Chondrocyte (in vitro differentiated cells): ENCODE measurements at places on chromosomes 3 and 15. TPM values are rescaled to one million over a fixed set of nuclear protein-coding genes. Genes with fewer than 3 reads are reported as not detected.

RAB6B gene
- 16.2 to 29.6 TPM (median 25.7 TPM) in 3 replicates for total RNA-seq

MUC4 gene
- not detected in 3 replicates for total RNA-seq

ANKUB1 gene
- not detected in 3 replicates for total RNA-seq

AADAC gene
- not detected in 3 replicates for total RNA-seq

AMT gene
- total RNA-seq, result 4.8 to 6.1 TPM (median 6.0 TPM) in 3 replicates

CCR3 gene
- not detected in 3 replicates for total RNA-seq

FGD5 gene
- 0.22 to 0.46 TPM (median 0.28 TPM) in 3 replicates for total RNA-seq

CCRL2 gene
- total RNA-seq, result not detected in 3 replicates

CCR9 gene
- total RNA-seq, result not detected in 3 replicates

LSAMP gene
- total RNA-seq, result 1.1 to 1.8 TPM (median 1.4 TPM) in 3 replicates

SHISA5 gene
- 162 to 188 TPM (median 188 TPM) in 3 replicates for total RNA-seq

- H3K36me3 ChIP-seq, result no peaks in the 10 kb centered on the region
- no peak overlapping the region for H3K27ac ChIP-seq
- DNase-seq, result no peak
- H3K4me3 ChIP-seq, result no peak overlapping the region
- H3K4me1 ChIP-seq, result peaks cover 5% of the 10 kb centered on the region
Measured at GRCh38 chr3:120198305-120198878, 86.6 kb downstream of the GPR156 start.

GRCh38 chr3:137854533-137855261 is 90.6 kb downstream of the SOX14 start:
- DNase-seq, result no peak
- peaks cover 29% of the 10 kb centered on the region for H3K27me3 ChIP-seq

- H3K27ac ChIP-seq, result no peak overlapping the region
- H3K4me3 ChIP-seq, result no peak overlapping the region
- no peaks in the 10 kb centered on the region for H3K27me3 ChIP-seq
- no peak for DNase-seq
Measured at GRCh38 chr3:188416041-188416440, 262.1 kb downstream of the LPP start.

DNA sequence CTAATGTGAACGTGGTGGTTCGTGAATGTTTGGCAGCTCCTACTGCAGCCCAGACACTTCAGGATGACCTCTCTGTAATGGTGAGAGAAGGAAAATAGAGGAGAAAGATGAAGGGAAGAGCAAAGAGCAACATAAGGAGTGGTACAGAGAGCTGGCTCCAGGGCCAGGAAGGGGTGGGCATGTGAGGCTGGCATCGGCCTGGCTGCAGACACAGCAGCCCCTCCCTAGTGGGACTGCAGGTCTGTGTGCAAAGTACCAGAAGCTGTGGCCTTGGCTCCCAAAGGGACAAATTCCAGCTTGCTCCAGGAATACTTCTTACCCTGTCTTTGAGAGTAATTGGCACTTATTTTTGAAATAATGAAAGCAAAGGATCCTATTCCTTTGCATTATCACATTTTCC is 10.0 kb downstream of the FSTL1 start:
- no peak for DNase-seq
- H3K27me3 ChIP-seq, result no peaks in the 10 kb centered on the region
- H3K36me3 ChIP-seq, result peaks cover 27% of the 10 kb centered on the region
- peak overlapping the region; percentile 98 for H3K27ac ChIP-seq

DNA sequence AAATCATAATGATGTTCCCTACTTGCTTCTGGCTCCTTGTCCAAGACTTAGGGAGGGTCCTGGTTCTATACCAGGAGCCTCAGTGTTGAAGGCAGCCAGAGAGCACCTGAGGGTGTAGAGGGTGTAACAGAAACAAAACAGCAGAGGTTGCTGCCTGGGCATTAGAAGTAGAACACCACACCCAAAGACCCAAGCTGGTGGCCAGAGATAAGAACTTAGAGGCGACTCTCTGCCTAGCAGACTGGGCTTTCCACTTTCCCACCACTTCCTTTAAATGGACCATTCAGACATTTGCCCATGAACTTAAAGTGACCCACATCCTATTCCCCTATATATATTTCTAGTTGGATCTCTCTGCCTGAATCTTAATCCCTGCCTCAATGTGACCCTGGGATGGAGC is 189.8 kb downstream of the KLF13 start:
- H3K4me3 ChIP-seq, result no peak overlapping the region
- no peak overlapping the region for H3K27ac ChIP-seq
- peaks cover 3% of the 10 kb centered on the region for H3K27me3 ChIP-seq
- no peak for DNase-seq

- H3K4me1 ChIP-seq, result peaks cover 41% of the 10 kb centered on the region
- peak overlapping the region; percentile 97 for H3K27ac ChIP-seq
- no peaks in the 10 kb centered on the region for H3K27me3 ChIP-seq
- no peak for DNase-seq
- H3K4me3 ChIP-seq, result peak overlapping the region; percentile 91
Measured at GRCh38 chr15:85380812-85381642, 624 bp downstream of the AKAP13 start.

- H3K27me3 ChIP-seq, result no peaks in the 10 kb centered on the region
- peaks cover 9% of the 10 kb centered on the region for H3K4me1 ChIP-seq
- no peak overlapping the region for H3K27ac ChIP-seq
Measured at GRCh38 chr3:186870421-186871201, 28.1 kb downstream of the ADIPOQ start.

DNA sequence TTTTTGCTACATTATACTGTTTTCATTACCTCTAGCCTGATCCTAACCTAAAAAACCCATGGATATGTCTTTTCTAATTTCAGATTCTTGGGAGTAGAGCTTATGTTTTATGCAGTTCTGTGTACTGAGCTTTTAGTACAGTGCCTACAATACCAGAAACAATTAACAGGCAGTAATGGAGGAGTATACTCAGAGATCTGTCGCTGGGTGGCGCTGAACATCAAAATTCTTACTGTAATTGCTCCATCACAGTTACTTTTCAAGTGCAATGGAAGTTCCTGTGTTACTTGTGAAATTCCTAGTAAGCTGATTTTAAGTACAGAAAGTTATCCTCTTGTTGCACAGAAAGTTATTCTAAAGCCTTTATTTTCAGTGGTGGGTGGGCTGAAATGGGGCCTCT is 66.9 kb downstream of the RNF13 start:
- peaks cover 13% of the 10 kb centered on the region for H3K36me3 ChIP-seq
- H3K4me1 ChIP-seq, result peaks cover 5% of the 10 kb centered on the region
- no peak overlapping the region for H3K27ac ChIP-seq
- no peaks in the 10 kb centered on the region for H3K27me3 ChIP-seq

GRCh38 chr3:113736548-113737089 is 9.4 kb downstream of the NAA50 start:
- H3K4me3 ChIP-seq, result no peak overlapping the region
- no peak for DNase-seq
- H3K4me1 ChIP-seq, result peaks cover 40% of the 10 kb centered on the region
- H3K27ac ChIP-seq, result peak overlapping the region; percentile 60
- no peaks in the 10 kb centered on the region for H3K27me3 ChIP-seq
- H3K36me3 ChIP-seq, result no peaks in the 10 kb centered on the region

DNA sequence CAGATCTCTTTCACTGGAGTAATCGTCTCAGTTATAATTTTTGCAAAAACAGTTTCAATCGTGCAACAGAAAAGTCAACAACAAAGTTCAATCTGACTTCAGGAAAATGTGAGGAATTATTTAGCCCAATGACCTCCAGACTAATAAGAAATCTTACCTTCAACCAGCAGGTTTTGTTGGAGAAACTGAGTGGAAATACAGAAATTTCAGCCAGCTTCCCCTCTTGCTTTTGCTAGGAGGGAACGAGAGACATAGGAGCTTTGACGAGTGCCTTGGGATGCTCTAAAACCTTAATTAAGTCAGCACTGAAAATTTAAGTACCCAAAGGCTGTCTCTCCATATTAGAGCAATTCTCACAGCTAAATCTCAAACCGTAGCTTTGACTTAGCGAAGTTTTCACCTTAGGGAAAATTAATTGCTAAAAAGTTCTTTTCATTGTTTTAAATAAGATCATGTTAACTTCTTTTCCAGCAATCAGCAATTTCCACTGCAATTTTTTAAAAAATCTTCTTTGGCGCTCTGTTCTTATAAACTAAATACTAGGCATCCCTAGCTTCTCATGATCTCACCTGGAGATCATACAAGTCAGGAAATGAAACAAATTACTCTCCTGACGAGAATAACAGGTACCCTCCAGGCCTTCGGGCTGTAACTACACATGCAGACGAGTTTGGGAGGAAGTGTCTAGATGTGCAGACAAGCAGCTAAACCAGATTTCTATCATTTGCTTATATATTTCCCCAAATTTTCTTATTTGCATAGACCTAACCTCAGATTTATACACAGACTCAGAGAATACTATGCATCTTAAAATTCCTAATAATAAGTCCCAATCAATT is 250.2 kb downstream of the FAM43A start:
- no peak overlapping the region for H3K27ac ChIP-seq
- no peaks in the 10 kb centered on the region for H3K27me3 ChIP-seq
- no peak for DNase-seq
- no peak overlapping the region for H3K4me3 ChIP-seq
- H3K36me3 ChIP-seq, result peaks cover 1% of the 10 kb centered on the region

GRCh38 chr15:88246666-88247446 is 9.7 kb downstream of the NTRK3 start:
- no peaks in the 10 kb centered on the region for H3K4me1 ChIP-seq
- no peak overlapping the region for H3K27ac ChIP-seq
- peaks cover 22% of the 10 kb centered on the region for H3K27me3 ChIP-seq

DNA sequence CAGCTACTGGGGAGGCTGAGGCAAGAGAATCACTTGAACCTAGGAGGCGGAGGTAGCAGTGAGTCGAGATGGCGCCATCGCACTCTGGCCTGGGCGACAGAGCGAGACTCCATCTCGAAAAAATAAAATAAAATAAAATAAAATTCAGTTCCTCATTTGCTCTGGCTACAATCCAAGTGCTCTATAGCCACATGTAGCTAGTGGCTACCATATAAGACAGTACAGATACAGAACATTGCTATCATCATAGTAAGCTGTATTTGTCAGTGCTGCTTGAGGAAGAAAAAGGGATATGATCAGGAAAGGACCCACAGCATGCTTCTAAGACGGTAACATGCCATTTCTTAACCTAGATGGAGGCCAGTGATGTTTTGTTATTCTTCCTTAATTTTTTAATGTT is 88.7 kb upstream of the CDAN1 start:
- DNase-seq, result no peak
- H3K27ac ChIP-seq, result no peak overlapping the region
- peaks cover 9% of the 10 kb centered on the region for H3K4me1 ChIP-seq
- H3K27me3 ChIP-seq, result no peaks in the 10 kb centered on the region
- no peak overlapping the region for H3K4me3 ChIP-seq

GRCh38 chr15:29334544-29334943 is 64.9 kb upstream of the NSMCE3 start:
- no peak for DNase-seq
- peaks cover 4% of the 10 kb centered on the region for H3K27me3 ChIP-seq
- peaks cover 6% of the 10 kb centered on the region for H3K4me1 ChIP-seq
- H3K4me3 ChIP-seq, result no peak overlapping the region
- no peaks in the 10 kb centered on the region for H3K36me3 ChIP-seq
- H3K27ac ChIP-seq, result no peak overlapping the region

GRCh38 chr3:194682694-194683310 is 2.9 kb upstream of the FAM43A start:
- H3K4me1 ChIP-seq, result peaks cover 26% of the 10 kb centered on the region
- no peak for DNase-seq
- no peaks in the 10 kb centered on the region for H3K36me3 ChIP-seq
- no peak overlapping the region for H3K4me3 ChIP-seq
- peaks cover 3% of the 10 kb centered on the region for H3K27me3 ChIP-seq
- H3K27ac ChIP-seq, result peak overlapping the region; percentile 86

DNA sequence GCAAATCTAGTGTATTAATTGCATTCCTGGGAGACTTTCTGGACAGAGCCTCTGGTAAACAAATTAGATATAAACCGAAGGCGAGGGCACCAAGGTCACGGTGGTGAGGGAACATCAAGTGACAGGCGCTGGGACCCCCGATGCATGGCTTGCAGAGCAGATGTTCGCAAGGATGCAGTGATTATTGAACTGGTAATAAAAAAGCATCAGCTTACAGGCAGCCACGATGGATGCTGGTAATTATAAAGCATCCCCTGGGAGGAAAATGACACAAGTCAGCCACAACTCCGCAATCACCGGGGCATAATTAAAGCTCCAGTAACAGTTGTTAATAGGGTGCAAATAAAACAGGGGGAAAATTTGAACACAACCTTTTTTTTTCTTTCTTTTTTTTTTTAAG is 231.1 kb upstream of the DPH6 start:
- DNase-seq, result no peak
- no peaks in the 10 kb centered on the region for H3K27me3 ChIP-seq
- no peaks in the 10 kb centered on the region for H3K36me3 ChIP-seq
- H3K27ac ChIP-seq, result no peak overlapping the region
- no peak overlapping the region for H3K4me3 ChIP-seq

DNA sequence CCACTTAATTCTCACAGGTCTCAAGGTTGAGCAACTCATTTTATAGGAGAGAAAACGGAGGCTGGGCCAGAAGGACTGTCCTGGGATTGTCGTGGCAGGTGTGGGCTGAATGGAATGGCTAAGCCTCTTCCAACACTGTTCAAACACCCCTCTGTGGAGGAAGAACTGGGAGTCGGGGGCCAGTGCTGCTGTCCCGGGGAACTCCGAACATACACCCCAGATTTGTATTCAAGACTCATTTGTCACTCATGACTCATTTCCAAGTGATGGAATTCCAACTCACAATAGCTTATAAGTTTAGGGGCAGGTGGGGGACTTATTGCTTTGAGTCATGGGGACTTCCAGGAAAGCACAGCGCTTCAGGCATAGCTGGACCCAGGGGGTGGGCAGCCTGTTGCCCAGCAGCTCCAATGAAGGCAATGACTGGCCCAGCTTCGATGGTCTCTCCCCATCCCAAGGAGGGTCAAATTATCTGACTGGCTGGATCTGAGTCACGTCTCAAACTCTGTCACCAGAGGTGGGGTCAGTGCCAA is 72.5 kb downstream of the TM2D3 start:
- peaks cover 10% of the 10 kb centered on the region for H3K4me1 ChIP-seq
- DNase-seq, result no peak
- no peak overlapping the region for H3K4me3 ChIP-seq
- peaks cover 9% of the 10 kb centered on the region for H3K27me3 ChIP-seq
- H3K27ac ChIP-seq, result no peak overlapping the region
- H3K36me3 ChIP-seq, result no peaks in the 10 kb centered on the region

DNA sequence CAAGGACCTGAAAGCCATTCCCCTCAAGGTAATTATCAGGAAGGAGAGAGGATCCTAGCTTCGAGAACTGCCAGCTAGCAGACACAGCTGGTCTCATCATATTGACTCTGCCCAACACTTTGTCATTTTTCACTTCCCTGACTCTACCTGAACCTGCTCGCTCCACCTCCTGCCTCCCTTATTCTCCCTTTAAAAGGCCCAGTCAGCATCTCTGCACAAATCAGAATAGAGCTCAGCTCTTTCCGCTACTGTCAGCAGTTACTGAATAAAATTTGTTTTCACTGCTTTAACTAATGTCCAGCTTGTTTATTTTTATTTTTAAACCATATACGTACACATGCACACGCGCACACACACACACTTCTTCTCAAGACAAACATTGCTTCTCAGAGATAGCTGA is 57.2 kb upstream of the MCF2L2 start:
- H3K4me3 ChIP-seq, result no peak overlapping the region
- DNase-seq, result no peak
- no peaks in the 10 kb centered on the region for H3K36me3 ChIP-seq
- no peak overlapping the region for H3K27ac ChIP-seq
